Activated CD4-positive, alpha-beta T cell treated with anti-CD3 and anti-CD28 coated beads, Interleukin-2, amount 50 U/mL, for 48 hours (primary cell): ENCODE measurements at places on chromosomes 7 and 10.

DNA sequence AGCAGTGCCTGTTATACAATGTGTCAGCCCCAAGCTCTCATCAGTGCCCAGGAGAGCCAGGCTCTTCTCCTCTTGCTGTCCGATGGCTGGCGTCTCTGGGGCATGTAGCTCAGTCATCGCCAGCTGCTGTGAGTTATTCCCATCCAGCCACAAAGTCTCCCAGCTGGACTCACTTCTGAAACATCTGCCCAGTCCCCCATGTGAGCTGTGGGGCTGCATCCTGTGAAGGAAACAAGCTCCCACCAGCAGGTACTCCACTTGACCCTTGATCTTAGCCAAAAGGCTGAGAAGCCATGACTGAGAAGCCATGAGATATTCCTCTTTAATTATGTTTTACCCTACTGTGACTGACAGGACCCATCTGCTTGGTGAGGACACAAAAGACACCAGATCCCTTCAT, 212.7 kb upstream of the IGFBP3 start:
- DNase-seq = no peak

DNA sequence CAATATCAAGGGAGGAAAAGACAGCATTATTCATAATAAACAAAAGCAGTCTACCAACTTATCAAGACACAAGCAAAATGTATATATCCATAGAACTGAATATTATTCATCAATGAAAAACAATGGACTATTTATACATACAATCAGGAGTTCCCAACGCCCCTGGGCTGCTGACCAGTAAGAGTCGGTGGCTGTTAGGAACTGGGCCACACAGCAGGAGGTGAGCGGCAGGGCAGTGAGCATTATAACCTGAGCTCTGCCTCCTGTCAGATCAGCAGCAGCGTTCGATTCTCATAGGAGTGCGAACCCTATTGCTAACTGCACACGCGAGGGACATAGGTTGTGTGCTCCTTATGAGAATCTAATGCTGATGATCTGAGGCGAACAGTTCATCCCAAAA, 71.7 kb upstream of the GPR22 start:
- no peak for DNase-seq

DNA sequence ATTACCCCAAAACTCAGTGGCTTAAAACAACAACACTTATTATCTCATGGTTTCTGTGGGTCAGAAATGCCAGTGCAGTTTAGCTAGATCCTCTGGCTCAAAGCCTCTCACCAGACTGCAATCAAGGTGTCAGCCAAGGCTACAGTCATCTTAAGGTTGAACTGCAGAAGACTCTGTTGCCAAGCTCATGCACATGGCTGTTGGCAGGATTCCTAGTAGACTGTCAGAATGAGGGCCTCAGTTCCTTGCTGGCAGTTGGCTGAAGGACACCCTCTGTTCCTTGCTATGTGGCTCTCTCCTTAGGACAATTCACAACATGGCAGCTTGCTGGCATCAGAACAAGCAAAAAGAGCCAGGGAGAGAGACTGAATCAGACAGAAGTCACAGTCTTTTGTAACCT, 34.7 kb downstream of the TOMM7 start:
- DNase-seq = no peak

- no peak for DNase-seq
These were observed 105.0 kb upstream of the AGR3 start for GRCh38 chr7:16986755-16987154.

DNA sequence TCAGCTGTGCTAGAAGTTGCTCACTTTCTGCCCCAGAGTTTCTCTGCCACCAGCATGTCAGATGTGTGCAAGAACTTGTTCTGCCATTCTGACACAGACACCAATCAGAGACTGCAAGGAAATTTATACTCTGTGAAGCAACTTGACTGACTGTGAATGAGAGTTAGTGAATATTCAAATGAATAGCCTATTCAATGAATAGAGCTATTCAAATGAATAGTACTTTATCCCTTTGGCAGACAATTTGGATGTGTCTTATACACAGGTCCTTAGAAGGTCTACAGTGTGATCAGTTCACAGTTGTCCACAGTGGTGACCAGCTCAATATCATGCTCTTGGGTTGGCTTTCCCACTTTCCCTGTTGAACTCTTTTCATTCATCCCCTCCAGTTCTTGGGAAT, 138.1 kb downstream of the MACC1 start:
- DNase-seq = no peak

- no peak for DNase-seq
These were observed 54.7 kb downstream of the PON1 start for GRCh38 chr7:95269640-95270039.

DNA sequence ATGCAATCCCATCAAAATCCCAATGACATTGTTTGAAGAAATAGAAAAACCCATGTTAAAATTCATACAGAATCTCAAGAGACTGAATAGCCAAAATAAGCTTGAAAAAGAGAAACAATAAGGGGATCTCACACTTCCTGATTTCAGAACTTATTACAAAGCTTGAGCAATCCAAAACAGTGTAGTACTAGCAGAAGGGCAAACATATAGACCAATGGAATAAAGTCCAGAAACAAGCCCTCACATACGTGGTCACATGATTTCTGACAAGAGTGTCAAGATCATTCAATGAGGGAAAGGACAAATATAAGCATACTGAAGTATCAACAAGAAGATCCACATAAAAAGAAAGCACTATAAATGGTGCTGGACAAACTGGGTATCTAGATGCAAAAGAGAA, 31.9 kb downstream of the MICU1 start:
- DNase-seq = no peak

GRCh38 chr7:42661312-42661711, 250.6 kb downstream of the C7orf25 start:
- no peak for DNase-seq

DNA sequence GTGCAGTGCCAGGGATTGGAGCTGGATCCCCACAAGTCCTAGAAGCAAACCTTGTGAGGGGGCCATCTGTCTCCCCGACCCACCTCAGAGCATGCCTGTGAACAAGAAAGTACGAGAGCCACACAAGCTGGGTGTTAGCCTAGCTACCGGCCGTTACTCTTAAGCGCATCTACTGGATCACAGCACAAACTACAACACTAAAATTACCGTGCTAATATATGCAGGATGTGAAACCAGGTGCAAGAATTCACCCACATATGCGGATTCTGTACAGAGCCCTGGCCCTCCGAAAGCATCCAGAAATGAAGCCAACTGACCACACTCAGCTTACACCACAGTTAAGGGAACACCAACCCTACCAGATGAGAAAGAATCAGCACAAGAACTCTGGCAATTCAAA, 16.0 kb upstream of the PRSS1 start:
- no peak for DNase-seq
